ENCODE measurements at places on chromosomes 1 and 21. TPM values are rescaled to one million over a fixed set of nuclear protein-coding genes. Genes with fewer than 3 reads are reported as not detected.

GRCh38 chr1:48697066-48697707 lies 79.5 kb downstream of the BEND5 start:
- DNase-seq, result no peak

Gene IFNLR1
- total RNA-seq, result not detected

DNA sequence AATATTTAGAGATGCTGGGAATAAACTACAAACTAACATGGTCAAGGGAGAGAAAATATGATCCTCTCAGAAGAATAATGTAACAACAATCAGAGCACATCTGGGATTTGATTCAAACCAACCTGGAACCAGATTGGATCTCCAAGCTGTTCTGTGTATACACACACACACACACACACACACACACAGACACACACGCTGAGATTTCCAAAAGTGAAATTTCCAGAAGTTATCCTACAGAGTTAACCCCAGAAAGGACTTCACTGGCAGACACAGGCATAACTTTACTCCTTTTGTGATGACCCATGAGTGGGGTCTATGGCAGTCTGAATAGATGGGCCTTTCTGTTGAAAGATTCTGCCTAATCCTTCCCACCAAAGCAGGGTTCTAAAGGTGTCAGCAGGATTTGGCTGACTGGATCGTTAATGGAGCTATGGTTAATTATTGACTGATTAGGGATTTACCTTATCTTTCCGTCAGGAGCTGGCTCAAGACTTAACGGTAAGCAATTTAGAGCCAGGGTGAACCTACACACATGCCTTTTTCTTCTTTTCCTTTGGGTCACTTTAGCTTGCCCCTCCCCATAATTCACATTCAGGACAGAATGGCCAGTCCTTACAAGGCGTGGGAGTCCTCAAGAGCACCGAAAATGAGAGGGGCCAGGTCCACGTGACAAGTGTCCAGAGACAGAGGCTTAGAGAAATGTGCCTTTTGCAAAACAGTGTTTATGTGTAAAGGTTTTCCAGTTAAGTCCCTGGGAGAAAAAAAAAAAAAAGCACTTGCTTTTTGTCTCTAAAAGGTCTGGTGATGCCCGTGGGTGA lies 10.9 kb upstream of the PROX1 start:
- no peak for DNase-seq

Gene OR2L2
- total RNA-seq, result 0.08 TPM

Gene NGF
- 19.6 TPM for total RNA-seq

DNA sequence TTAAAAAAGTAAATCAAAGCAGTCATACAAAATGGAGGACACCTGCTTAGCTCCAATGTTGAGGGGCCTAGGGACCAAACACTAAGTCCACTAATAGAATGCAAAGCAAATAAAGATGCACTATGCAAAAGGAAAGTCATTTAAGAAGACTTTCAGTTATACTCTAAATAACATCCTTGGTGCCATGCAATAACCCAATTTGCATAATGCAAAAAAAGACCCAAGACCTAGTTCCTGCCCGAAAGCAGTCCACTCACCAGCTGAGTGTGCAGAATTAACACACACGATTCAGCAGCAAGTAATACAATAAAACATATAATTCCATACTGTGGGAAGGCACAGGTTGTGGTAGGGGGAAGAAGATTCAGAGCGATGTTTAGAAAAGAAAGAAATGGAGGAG lies 101.8 kb downstream of the TGFBR3 start:
- DNase-seq, result no peak

Gene PPM1J
- total RNA-seq, result 1.1 TPM

GRCh38 chr1:20654104-20654690 lies 7.0 kb downstream of the DDOST start:
- no peak for DNase-seq

DNA sequence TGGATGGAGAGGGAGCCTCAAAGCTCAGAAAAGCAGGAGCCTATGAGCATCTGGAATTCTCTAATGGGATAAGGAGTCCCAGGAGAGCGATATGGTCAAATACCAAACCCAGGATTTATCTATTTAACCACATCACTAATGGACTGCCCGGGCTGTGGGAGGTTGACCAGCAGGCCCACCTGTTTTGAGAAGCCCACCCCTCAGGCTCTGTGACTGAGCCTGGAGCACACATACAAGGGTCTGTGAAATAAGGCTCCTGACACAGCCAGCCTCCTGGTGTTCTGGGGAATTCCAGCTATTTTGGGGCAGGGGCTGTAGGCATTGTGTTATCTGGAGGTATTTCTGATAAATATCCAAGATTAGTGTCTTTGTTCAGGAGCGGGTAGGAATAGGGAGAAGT lies 132.0 kb upstream of the C1orf21 start:
- no peak for DNase-seq

Gene TMCO2
- not detected for total RNA-seq

Gene CD34
- not detected for total RNA-seq

GRCh38 chr21:43305336-43305665 lies 121.6 kb downstream of the SIK1 start:
- DNase-seq, result no peak

Gene SLC2A1
- 200 TPM for total RNA-seq
